ENCODE measurements at places on chromosomes 2 and 18.
A peak's percentile ranks its signal among the peaks of the same experiment; 100 is the strongest.

DNA sequence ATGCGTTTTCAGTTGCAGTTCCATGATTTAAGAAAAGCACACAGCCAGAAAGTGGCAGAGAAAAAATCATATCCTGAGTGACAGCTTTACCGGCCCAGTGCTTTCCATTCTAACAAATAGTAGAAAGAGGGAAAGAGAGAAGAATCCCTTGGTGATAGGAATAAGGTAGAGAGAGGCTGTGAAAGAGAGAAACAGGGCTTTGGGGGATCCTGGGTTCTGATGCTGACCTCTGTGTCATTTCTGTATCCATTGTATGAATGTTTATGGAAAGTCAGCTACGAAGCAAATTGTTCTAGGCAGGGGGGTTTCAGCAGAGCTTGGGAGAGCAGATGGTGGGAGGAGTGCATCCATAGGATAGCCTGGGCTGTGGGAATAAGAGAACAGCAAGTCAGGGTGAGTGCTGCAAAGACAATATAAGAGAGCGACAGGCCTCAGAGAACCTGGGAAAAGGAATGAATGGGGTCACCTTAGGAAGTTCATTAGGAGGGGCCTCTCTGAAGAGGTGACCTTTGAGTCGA is 203.4 kb upstream of the TNP1 start:
- no peak for DNase-seq

- DNase-seq = peak; percentile 89
Measured at GRCh38 chr18:24426398-24427294, at the start of gene IMPACT. TSS of gene IMPACT (plus strand) at chr18:24426670. CDS start at chr18:24426757, 87 bp downstream.

DNA sequence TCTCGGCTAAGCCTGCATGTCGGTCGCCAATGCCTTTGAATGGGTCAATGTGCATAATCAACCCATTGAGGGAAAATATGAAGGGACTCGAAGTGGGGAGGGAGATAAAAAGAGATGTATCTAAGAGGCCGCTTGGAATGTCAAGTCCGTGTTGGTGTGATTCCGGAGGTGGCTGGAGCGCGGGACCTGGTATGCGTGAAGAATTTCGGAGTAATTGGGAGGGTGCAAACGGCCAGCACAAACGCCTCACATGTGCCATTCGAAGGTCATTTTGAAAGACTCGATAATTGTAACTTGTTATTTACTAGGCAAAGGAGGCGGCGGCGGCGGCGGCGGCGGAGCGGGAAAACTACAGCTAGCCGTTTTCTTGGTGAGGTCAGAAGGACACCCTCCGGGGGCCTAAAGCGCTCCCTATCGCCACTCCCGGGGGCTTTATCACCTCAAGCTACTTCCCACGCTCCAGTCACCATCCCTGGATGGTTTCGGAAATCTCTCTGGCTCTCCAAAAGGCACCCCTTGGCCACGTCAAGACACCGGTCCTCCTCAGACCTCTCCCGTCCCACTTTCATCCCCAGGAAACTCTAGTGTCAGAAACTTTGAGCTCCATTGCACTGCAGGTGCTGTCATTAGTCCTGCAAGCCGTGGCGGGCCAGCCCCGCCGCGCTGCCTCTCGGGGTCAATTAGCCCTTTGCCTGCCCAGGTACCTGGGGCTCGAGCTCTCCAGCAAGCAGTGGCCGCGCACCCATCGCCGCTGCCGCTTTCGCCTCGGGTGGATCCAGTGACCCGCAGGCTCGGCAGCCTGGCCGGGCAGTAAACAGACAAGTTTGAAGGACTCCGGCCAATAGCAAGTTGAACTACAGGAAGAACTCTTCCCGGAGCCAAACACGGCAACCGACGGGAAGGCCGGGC is 1.5 kb downstream of the ERBB4 start:
- DNase-seq = no peak

GRCh38 chr2:29917781-29918180 is 3.6 kb downstream of the ALK start:
- DNase-seq = no peak

GRCh38 chr2:211654211-211654780 is 884.3 kb downstream of the ERBB4 start:
- no peak for DNase-seq

DNA sequence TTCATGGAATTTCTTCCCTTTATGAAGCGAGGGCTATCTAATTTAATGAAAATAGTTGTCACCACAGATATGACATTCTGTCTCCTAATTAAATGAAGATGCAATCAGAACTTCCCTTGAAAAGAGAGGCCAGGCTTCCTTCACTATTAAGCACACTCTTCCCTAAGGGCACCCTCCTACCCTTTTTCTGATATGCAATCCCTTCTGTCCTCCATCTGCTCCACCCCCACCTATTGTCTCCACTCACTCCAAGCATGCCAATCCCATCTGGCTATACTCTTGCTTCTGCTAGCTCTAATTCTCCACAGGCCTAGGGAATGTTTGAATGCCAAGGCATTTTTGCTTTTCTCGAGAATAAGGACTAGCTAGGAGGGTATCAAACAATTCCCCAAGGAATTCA is 818.4 kb upstream of the FSHR start:
- no peak for DNase-seq

DNA sequence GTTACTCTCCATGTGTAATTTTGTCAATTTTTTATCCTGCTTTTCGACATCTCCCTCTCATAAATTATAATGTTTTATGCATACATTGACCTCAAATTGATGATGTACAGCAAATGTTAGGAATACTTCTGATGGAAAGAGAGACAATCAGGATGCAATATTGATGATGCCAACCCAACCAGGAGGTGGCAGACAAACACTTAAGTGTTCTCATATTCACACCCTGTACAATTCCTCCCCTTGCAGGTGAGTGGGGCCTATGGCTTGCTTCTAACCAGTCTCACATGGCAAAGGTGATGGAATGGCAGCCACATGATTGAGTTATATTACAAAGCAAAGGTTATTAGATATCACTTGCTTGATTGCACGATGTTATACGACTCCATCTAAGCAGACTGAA is 594.3 kb upstream of the REG3G start:
- peak; percentile 3 for DNase-seq

- DNase-seq = peak; percentile 27
Measured at GRCh38 chr2:151051574-151052220, 210.0 kb downstream of the RBM43 start.

DNA sequence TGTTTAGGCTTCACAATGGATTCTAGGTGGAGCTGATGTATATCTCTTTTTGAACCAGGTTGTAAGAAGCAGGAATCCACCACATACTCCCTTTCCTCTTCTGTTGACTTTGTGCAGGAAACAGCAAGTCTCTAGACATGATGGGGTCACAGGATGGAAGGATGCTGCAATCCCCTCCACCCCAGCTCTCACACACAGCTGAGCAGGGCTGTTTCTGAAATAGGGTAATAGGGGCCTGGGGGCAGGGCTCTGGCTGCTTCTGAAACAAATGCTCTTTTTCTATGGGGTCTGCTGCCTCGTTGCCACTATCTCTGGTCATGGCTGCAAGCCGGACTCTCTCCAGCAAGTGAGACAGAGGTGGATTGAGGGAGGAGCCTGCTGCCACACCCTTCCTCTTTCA is 148.9 kb downstream of the SOX11 start:
- no peak for DNase-seq

GRCh38 chr2:186554429-186554828 is 35.4 kb upstream of the ITGAV start:
- no peak for DNase-seq

GRCh38 chr2:162044586-162044985 is 29.4 kb downstream of the DPP4 start:
- no peak for DNase-seq

DNA sequence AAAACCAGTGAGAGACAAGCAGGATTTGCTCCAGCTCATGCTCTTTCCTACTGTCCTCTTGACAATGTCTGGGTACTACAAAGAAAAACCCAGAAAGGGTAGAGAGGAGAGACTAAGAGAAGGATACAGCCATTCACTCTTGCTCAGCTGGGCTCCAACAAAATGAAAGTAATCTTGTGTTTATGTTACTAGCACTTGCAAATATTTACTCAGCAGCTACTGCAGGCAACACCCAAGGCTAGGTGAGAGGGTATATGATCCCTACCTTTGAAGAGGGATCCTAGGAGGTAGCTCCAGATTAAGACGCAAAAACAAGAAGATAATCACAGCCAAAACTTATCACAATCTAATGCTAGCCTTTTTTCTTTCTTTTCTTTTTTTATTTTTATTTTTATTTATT is 329.6 kb upstream of the ACVR2A start:
- DNase-seq = no peak

GRCh38 chr2:126913329-126913728 is 14.6 kb downstream of the TEX51 start:
- no peak for DNase-seq

- DNase-seq = peak; percentile 50
Measured at GRCh38 chr18:48672671-48673340, 134.0 kb downstream of the CTIF start.

DNA sequence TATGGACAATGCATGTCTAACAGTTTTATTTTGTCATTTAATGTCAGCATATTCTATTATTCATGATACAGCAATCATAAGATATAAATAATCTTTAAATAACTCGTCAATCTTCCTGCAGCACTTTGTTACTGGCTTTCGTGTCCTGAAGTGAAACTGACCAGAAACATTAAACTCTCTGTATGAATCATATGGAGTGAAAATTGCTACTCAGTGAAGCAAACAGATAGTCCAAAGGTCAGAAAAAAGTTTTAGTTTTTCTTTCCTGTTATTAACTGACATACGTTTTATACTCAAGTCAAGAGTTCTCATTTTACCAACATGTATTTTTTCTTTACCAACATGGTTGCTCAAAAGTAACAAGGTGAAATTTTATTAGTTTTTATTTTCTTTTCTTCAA is 106.8 kb upstream of the GALNT5 start:
- DNase-seq = no peak

DNA sequence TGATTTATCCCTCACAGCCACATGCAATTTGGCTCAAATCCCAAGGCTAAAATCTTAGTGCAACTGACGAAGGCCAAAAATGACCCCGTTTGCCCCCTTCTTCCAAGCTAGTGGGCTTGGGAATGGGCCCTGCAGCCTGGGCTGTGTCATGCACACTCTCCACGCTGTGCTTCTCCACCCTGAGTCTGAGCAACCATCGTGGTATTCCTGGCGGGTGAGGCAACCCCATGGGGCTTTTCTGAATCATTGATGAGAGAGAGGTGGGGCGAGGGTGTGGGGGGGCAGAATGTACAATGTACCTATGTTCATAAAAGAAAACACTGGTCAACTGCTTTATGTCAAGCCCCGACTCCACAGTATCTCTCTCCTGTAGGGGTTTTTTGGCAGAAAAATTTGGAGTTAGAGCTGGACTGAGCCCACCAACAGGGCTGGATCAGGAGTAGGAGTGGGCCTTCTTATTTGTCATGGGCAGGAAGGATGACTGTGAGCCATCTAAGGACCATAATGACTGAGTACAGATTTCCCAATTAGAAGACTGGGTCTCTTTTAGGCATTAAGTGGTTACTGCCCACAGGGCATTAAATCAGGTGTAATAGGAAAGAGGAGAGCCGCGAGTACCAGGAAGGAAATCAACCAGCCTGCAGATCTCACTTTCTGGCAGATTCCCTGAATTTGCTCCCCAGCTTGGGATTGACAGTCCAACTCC is 8.9 kb downstream of the SULT1C2 start:
- DNase-seq = no peak

GRCh38 chr2:214019973-214020345 is 390.9 kb upstream of the VWC2L start:
- DNase-seq = no peak

GRCh38 chr2:215805493-215805892 is 207.9 kb downstream of the MREG start:
- no peak for DNase-seq

- DNase-seq = no peak
Measured at GRCh38 chr18:70004696-70005095, 57.0 kb upstream of the CD226 start.

DNA sequence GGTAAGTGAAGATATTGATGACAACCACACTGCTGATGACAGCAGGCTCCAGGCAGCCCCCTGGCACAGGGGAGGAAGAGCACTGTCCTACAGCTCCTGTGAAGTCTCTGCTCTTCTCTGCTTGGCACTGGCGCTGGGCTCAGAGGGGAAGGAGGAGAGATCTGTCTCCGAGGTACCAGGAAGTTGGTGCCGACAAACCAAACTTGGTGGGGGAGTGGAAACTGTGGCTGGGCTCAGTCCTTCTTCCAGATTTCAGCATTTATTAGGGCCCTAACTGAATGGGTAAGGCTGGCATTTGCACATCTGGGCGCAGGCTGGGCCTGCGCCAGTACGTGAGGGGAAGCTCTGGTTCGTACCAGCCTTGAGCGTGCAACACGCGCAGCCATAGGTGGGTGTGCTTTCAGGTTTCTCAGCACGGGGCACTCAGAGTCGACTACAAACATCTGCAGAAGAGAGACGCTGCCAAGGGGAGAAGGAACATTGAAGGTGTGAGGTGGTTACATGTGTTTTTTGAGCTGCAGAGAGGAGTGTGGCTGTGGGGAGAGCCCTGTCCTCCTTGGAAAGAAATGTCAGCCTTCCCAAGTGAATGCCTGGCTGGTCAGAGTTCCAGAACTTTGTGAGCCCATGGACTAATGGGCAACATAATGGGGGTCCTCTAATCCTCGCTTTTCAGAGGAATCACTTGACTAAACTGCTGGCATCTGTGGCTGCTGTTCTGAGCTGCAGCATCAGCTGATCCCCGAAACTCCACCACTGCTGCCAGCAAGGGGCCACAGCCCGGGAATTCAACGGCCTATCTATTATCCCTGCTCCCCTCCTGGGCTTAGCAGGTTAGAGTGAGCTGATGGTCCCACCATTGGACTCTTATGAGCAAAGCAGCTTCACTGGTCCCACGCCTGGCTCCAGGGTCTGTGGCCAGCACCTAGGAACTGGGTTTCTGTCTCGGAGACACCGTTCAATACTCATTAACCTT is 55.2 kb upstream of the SEMA4C start:
- no peak for DNase-seq

DNA sequence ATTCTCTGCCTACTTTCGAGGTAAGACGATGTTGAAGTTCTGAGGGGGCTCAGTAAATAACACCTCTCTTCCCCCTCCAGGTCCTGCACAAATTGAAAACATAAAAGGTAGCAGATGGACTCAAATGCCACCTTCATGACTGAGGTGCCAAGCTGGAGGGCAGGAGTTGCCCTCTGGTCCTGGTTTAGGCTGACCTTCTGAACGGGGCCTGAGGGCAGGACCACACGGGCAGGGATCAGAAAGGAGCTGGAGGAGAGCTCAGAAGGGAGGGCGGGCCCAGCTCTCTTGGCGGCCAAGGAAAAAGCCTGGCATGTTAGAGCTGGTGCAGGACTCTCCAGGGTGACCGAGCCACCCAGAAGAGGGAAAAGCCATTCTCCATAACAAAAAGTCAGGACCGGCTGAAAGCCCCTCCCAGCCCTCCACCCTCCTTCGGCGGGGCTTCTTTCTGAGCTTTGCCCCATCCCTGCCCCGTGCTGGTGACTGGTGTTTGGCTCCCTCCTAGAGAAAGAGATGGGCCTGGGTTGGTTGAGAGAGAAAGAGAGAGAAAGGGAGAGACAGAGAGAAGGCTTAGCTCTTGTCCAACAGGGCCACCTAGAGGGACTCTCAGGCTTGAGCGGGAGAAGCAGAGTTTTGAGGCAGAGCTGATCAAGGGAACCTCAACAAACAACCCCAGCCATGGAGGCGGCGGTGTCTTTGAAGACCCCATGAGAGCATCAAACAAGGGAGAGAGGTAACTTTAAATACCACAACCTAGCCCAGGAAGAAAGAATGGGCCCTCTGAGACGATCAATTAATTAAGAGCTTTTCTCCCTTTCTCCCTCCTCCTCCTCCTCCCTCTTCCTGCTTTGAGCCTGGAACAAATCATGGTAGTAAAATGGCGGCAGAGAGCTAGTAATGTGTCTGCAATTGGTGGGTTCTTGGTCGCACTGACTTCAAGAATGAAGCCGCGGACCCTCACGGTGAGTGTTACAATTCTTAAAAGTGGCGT is 50.8 kb downstream of the WIPF1 start:
- DNase-seq = peak; percentile 70
